NCI-H526 treated with DMSO at 0.1 percent for 48 hours (cell line): ENCODE measurements at places on chromosomes 1 and 21.
A peak's percentile ranks its signal among the peaks of the same experiment; 100 is the strongest.

DNA sequence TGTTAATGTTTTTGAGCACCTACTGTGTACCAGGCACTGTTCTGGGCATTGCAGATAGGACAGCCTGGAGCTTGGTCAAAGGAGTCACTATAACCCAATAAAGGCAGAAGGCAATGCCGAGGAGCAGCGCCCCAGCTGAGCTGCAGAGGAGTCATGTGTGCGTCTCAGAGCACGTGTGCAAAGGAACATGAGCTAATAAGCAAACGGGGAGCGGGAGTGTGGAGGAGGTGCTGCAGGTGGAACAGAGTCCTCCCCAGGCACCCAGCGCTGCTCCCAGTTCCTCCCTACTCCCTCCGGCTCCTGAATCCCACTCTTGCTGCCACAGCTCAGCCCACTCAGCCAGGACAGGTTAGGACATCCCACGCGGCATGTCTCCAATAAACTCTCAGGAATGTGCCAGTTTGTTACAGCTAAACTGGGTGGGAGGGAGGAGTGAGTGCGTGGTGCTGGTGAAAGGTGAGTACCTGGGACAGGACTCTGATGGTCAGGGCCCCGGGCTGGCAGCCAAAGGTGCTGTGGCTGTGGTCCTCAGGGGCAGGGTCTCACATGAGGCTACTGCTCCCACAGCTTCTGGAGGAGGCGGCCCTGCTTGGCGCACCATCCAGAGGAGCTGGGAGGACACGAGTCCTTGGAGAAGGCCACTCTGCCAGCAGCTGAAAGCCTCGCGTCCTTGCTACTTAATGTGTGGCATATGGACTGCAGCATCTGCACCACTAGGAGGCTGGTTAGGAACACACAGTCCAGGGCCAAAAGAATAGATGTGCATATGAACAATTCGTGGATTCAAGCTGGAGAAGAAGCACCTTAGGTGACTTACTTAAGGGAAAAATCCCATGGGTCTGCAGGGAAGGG is 52.3 kb downstream of the GRIK3 start:
- DNase-seq: no peak

DNA sequence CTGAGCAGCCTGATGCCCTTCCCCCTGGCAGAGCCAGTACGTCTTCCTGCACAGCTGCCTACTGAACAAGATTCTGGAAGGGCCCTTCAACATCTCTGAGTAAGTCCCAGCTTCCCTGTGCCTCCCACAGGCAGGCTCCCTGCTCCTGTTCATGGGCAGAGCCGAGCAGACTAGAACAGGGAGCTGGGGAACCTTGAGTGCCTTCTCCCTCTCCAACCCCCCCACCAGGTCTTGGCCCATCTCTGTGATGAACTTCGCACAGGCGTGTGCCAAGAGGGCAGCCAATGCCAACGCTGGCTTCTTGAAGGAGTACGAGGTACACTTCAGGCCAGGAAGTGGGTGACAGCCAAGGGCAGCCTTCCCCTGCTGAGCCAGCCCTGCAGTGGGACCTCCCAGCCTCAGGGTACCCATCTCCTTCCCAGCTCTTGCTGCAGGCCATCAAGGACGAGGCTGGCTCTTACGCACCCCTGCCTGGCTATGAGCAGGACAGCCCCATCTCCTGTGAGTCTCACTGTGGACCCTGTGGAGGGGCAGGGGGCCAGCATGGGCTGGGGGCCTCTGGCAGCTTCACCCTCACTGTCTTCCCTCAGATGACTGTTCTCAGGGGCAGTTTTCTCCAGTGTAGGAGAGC is 6.4 kb upstream of the LGR6 start:
- no peak for DNase-seq

DNA sequence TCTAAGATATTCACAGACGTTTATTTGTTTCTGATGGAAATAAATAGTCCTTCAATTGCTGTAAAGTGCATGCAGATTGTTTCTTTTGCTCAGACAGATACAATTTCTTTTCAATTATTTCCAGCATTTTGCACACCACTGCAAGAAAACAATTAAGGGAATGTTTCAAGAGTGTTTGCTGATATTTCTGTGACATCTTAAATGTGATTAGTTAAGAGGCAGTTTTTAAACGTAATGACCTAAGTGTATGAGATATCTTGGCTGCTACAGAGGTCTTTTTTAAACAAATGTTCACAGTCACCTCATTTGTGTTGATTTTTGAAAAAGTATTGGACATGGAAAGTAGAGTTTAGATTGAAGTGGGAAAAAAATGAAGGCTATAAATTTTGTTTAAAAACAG is 262.3 kb upstream of the BRINP3 start:
- DNase-seq: no peak

DNA sequence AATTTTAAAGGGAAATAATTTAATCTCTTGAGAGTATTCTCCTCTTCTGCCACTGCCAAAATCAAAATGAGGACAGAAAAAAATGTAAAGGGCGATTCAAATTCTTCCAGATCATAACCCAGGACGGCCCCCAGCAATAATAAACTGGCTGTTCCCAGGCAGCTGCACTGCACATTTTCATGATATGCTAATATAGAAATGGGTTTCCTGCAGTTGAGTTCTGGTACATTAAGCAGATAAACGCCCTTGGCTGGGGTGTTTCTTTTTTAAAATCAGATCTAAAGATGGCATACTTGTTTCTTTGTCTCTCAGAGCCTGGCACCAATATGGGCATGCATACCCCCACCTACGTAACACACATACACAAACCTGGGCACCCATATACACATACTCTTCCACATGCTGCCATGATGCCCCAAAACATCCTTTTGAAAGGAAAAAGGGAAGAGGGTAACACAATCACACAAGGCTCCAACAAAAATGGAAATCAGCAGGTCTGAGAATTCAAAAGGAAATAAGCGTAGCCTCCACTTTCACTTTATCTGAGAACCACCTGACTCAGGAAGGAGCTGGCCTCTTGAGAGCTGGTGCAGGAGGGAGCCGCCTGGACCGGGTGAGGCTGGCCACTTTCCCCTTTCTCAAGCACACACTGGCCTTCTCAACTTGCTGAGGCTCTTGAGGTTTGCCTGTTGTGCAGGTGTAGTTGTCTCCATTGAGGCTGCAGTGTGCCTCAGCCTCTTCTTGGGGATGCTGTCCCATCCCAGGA is 653.4 kb downstream of the KIF26B start:
- DNase-seq: peak; percentile 91

- DNase-seq: no peak
Measured at GRCh38 chr1:208534599-208534897, 290.4 kb upstream of the PLXNA2 start.
